CD4-positive, alpha-beta T cell treated with Interferon alpha-2 for 1 hour (primary cell): ENCODE measurements at places on chromosomes 6 and 20.

GRCh38 chr6:125835221-125835744 lies 44.5 kb downstream of the NCOA7 start:
- DNase-seq: no peak

DNA sequence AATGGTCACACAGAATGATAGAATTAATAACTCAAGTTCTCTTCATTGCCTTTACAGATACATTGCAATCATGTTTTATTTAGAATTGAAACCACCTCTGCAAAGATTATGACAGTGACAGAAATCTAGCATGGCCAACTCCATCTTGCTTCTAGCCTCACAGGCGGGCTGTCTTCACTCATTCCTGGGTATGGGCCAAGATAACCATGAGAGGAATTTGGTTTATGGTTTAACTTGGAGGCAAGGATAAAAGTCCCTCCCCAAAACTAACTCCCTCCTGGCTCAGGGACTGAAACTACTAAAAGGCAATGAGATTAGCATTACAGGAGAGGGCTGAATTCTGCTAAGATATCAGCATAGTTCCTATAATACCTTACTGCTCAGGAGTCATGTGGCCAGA lies 95.2 kb upstream of the CST7 start:
- no peak for DNase-seq

GRCh38 chr20:49450281-49450721 lies 32.2 kb downstream of the KCNB1 start:
- DNase-seq: no peak

DNA sequence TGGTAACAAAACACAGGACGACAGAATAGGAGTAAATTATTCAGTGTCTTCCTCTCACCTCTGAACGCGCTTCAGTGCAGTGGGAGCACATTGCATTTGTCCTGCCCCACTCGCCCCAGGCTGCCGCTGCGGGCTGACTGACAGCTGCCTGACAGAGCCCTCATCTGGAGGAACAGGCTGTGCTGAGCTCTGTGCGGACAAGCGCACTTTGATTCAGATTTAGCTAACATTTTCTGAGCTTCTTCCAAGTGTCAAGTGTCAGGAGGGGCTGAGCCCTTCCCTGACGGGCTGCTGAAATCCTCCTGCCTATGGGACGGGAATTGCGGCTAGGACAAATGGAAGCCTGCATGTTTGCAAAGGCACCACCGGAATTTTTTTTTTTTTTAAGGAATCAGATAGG lies 383.0 kb upstream of the CDH4 start:
- DNase-seq: no peak

DNA sequence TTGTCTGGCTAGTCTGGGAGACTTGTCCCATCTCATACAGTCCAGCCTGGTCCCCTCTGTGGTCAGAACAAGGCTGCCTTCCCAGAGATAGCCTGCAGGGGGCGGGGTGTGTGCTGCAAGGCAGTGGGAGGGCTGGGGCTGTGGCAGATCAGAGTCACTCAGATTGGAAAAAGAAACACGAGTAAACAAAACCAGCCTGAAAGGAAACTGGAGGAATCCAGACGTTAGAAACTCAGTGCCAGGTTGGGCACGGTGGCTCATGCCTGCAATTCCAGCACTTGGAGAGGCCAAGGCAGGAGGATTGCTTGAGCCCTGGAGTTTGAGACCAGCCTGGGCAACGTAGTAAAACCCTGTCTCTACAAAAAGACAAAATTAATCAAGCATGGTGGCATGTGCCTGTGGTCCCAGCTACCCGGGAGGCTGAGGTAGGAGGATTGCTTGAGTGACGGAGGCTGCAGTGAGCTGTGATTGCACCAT lies 20.2 kb downstream of the LEMD2 start:
- DNase-seq: peak; percentile 72
